A549 treated with CpdA at 1 μM for 4 hours (cell line): ENCODE measurements at places on chromosomes 13 and 19. TPM values are rescaled to one million over a fixed set of nuclear protein-coding genes. Genes with fewer than 3 reads are reported as not detected.

Gene PRR36
- 0.17 to 0.42 TPM (median 0.39 TPM) in 5 replicates for total RNA-seq

Gene GIPC1
- 84.3 to 123 TPM (median 115 TPM) in 5 replicates for total RNA-seq

Gene OLFM4
- total RNA-seq = not detected in 5 replicates

Gene SERP2
- not detected in 5 replicates for total RNA-seq
